Uterus (tissue), 4 donors: ENCODE measurements at places on chromosomes 1 and 21. TPM values are rescaled to one million over a fixed set of nuclear protein-coding genes. Genes with fewer than 3 reads are reported as not detected.
A peak's percentile ranks its signal among the peaks of the same experiment; 100 is the strongest.

Gene ATG4C
- 81.5 TPM for total RNA-seq

- no peak for DNase-seq
Observed at GRCh38 chr21:40685141-40685540, 161.8 kb downstream of the DSCAM start.

Gene IL12RB2
- total RNA-seq: 0.64 TPM

DNA sequence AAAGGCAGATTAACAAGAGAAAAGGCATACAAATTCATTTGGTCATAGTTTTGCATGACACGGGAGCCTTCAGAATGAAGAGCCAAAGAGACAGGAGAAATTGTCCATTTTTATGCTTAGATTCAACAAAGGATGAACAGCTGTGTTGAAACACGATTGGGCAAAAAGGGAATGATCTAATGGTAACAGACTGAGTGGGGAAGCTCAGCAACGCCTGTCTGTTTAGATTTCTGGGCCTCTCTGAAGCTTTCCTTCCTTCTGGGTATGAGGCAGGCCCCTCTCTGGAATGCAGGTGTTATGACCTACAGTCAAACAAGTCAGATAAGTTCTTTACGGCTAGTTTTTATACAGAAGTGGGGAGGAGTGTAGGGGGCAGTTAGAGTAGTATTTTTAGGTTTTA, 154.6 kb downstream of the RGS7 start:
- no peak for DNase-seq

Gene HES2
- not detected for total RNA-seq

Gene JAM2
- 35.9 TPM for total RNA-seq

Gene POU3F1
- total RNA-seq: not detected

GRCh38 chr21:27817902-27818623, 851.2 kb upstream of the ADAMTS5 start:
- DNase-seq: no peak

Gene CHRNB2
- not detected for total RNA-seq

Gene IL22RA1
- total RNA-seq: 0.37 TPM

Gene IQGAP3
- total RNA-seq: 0.09 TPM

Gene MYOG
- not detected for total RNA-seq

DNA sequence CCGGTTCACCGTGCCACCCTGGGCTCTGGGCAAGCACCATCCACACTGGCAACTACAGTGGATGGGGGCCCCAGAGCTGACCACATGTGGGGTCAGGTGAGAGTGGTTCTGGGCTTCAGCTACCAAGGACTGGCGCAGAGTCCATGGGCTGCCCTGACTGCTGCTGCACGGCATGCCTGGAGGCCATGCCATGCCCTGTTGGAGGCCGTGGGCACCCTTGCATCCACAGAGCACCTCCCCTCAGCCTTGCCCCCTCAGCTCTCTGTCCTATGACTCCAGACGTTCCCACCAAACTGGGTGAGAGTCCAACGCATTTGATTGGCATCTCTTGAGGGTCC, 15.5 kb downstream of the MORN1 start:
- no peak for DNase-seq

DNA sequence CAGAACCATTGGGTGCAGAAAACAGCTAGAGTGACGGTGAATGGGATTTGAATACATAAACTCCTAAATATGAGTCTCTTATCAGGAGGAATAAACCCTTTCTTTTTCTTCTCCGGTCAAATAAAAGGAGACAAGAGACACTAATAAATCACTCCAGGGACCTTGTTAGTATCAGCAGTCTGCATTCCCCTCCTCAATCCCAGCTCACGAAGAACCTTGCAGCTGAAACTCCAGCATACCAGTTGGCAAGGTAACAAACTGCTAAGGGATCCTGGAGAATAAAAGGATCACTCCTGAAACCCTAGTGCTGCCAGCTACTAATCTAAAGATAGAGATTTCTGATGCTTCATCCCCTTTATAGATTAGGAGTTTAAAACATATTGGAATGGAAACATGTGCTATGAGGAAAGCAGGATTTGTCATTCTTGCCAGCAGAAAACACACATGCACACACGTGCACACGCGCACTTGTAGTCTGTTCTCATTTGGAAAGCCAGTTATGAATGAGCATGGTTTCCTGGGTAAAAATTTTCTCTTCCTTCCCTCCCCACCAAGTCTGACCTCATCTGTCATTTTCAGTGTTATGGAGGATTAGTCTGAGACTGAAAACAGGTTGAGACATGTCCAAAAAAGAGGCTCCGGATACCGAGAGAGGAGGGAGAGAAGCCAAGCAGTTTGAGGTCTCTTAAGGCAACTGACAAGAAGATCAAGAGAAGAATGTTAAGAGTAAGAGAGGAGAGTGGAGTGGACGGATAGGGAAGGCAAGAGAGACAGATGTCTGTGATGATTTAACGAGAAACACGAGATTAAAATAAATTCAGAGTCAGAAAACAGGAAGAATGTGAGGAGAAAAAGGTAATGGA, 10.9 kb downstream of the IER5 start:
- DNase-seq: no peak

GRCh38 chr1:159889821-159890252, 10.1 kb downstream of the CFAP45 start:
- peak; percentile 54 for DNase-seq

Gene KRTAP11-1
- not detected for total RNA-seq

DNA sequence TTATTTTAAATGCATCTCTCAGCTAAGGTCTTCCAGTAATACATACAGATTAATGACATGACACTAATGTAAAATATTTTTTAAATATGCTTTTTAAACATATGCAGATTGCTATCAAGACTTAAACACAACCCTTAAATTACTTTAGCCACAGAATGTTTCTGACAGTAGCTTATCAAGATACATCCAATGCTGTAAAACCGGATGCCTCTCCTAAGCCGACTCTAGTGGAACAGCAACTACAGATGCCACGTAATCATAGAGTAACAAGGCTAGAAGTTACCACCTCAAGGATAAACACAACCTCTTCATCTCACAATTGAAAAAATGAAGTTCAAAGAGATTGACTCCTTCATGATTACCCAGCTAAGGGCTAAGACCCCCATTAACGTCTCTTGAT, 68.4 kb downstream of the ZZZ3 start:
- no peak for DNase-seq
